ENCODE measurements at places on chromosomes 5 and 9.

DNA sequence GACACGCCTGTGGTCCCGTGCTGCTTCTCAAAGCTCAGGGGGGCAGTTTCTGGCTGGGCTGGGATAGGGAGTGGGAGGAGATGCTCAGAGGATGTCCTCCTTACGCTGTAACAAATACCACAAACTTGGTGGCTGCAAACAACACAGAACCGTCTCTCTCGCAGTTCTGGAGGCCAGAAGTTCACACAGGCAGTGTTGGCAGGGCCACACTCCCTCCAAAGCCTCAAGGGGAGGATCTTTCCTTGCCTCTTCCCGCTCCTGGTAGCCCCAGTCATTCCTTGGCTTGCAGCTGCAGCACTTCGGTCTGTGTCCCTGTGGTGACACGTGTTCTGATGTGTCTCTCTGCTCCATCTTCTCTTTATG lies 10.4 kb upstream of the ORM1 start:
- no peak for DNase-seq

GRCh38 chr5:16536246-16536645 lies 70.6 kb upstream of the ZNF622 start:
- DNase-seq = no peak

DNA sequence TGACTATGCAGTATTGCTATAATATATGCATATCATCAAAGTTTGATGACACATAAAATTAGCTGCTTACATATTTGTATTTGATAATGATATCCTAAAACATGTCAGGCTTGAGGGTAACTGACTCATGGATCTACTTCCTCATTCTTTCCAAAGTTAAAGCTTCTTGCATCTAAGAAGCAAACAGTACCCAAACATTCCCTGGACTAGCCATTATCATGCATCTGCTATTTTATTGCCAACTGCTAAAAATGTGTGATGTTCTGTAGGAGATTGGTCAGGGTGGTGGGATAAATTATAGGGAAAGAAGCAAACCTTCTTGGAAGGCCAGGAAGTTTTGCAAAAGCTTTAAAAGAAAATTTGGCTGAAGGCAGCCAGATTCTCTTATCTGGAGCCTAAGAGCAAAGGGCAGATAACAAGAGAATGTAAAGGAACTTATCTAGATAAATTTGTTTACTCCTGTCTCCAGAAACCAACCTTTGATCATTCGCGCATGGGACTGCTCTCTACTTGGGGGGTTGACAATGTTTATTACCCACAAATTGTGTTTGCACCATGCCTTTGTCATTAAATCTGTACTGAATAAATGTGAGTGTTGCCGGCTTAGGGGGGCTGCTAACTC lies 604.1 kb upstream of the TLE4 start:
- no peak for DNase-seq

DNA sequence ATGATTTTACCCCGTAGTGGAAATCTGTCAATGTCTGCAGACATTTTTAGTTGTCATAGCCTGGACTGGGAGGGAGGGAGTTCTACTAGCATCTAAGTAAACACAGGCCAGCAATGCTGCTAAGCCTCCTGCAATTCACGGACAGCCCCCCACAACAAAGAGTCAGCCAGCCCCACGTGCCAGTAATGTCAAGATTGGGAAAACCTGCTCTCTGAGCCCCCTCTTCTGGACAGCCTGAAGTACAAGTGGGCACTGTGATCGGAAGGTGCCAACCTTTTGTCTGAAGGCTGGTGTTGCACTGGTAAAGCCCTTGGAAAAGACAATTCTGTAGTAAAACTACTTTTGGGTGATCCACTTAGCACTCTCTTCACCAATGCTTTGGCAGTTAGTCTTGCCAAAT lies 154.5 kb downstream of the TARS1 start:
- DNase-seq = no peak

DNA sequence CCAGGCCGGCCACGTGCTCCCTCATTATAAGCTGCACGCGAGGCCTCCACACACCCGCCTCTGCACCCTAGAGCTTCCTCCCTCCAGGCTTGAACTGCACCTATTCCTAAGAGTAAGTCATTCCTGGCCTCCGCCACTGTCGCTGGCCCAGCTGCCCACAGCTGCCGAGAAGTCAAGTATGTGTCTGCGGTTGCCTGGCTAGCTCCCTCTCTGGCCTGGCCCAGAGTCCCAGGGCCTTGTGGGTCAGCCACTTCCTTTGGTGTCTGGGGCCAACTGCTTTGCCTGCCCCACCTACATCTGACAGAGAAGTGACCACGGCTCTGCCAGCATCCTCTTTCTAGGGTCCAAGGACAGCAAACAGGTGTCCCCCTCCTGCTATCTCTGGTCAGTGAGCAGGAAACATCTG lies 18.3 kb downstream of the ABO start:
- no peak for DNase-seq

- no peak for DNase-seq
Observed at GRCh38 chr5:59267033-59267432, 626.5 kb downstream of the PDE4D start.

DNA sequence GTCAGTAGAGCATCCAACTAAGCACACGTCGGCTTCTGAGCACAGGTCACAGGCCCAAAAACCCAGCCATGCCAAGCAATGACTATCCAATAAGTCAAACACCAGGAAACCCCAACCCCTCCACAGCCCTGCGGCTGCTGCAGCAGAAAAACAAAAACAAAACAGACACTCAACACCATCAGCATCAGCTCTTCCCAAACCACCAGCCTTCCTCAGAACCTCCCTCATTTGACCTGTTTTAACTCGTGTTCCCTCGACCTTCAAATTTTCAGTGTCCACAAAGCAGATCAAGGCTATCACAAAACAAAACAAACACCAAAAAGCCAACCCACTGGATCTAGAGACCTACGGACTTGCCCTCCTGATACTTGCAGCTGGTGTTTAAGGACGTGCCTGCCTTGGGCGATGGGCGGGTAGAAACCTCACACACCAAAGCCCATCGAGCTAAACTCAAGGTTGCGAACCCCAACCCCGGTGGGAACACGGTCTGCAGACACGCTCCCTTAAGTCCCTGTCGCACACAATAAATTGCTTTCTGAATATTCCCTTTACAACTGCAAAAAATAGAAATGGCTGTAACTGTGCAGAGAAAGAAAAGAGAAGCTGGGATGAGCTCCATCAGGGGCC lies 247.1 kb upstream of the ANKRD55 start:
- DNase-seq = no peak

DNA sequence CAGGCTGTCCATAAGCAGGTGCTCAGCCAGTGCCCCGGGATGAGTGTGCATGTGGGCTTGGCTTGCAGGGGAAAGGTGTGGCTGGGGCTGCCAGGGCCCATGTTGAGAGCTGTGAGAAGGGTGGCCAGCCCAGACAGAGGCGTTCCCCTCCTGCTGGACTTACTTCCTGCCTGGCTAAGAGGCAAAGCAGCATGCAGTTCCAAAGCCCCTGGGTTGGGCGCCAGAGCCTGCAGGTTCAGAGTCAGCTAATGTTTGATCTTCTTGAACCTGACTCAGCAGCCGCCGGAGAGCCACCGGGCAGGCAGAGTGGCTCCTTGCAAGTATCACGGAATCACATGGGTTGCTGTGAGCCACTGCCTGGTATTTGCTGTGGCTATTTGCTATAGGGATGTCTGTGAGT lies 168.4 kb upstream of the MAP1B start:
- DNase-seq = no peak

GRCh38 chr9:129863059-129863690 lies 27.9 kb downstream of the USP20 start:
- no peak for DNase-seq

DNA sequence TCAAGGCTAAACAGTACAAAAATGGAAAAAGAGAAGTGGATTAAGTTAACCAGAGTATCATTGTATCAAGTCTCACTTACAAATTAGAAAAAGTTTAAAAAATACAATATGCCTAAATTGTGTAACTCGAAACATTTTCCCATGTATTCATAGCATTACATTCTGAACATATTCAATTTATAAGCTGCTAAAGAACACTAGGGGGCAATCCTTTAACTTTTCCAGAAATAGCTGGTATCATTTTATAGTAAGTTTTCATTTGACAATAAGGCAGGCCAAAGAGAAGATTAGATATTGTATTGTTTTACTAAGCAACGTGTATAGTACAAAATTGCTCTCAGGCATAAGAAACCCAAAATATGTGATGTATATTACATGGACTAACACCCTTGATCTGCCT lies 234.6 kb downstream of the ADGRV1 start:
- DNase-seq = no peak

Measured in HAP-1 (cell line).